ENCODE measurements at places on chromosomes 5 and 9.

- no peak for DNase-seq
Observed at GRCh38 chr5:143142596-143143435, 260.7 kb downstream of the NR3C1 start.

DNA sequence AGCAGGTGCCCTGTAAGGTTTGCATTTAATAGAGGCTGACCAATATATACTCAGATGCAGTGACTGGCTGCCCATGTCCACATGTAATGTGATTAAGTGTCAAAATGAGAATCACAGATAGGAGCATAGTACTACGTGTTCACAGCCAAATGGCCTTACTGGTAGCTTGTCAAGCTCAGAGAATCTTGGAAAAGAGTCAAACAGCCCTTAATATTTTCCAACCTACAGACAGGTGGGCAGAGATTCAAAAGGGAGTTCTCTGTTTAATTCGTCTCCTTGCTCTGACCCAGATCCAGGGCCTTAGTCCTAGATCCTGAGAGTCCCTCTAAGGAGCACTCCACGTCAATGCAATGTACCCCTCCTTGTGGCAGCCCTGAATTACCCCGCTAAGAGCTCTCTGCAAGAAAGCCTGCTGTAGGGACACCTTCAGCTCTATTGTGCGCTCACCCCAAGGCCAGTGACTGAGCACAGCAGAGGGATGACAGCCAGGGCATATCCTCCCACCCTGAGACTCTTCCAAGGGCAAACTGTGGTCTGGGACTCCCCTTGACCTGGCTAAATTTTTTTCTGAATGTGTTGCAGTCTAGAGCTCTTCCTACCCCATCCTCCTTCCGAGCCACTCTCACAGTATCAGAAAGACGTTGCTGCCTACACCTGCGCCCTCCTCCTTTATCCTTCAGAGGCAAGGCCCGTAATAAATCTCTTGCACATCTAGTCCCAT is 159.2 kb downstream of the SNCAIP start:
- no peak for DNase-seq

GRCh38 chr9:110332766-110333165 is 4.9 kb downstream of the TXNDC8 start:
- no peak for DNase-seq

GRCh38 chr9:114503009-114503408 is 2.3 kb downstream of the WHRN start:
- DNase-seq: no peak

DNA sequence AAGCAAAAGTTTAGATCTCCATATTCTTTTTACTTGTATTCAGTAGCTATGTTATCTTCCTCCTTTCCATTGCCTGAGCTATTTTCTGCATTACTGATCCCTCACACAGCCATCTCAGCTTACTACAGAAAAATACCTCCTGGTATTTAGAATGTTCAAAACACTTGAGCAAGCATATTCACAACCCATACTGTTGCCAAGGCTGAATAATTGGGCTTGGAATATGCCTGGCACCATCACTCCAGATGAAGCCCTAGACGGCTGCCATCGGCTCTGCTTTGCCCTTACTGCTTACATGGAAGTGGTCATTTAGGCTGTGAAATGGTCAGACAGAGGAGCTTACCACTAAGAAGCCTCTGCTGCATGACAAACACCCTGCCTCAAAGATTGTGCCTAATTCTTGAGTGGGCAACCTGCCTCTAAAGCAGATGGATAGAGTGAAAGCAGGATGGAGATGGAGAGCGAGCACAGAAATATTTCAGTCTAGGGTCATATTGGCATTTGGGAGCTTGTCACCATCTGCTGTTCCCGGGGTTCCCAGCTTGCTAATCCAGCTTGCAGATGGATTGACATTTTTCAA is 92.5 kb upstream of the TAS2R1 start:
- DNase-seq: no peak

Measured in H4 (cell line).